ENCODE measurements at places on chromosomes 11 and 22.
A peak's percentile ranks its signal among the peaks of the same experiment; 100 is the strongest.

DNA sequence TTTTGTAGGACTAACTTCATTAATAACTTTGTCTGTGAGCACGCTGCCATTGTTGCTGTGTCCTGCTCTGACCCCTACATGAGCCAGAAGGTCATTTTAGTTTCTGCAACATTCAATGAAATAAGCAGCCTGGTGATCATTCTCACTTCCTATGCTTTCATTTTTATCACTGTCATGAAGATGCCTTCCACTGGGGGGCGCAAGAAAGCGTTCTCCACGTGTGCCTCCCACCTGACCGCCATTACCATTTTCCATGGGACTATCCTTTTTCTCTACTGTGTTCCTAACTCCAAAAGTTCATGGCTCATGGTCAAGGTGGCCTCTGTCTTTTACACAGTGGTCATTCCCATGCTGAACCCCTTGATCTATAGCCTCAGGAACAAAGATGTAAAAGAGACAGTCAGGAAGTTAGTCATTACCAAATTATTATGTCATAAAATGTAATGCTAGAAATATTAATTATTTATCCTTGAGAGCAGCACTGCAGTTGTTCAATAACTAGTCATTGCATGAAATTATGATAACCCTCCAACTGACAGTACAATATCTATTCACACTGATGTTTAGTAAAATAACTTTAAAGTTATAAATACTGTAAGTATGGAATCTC, 46.4 kb upstream of the OR5D13 start:
- DNase-seq = no peak

- DNase-seq = no peak
These were observed 17.2 kb upstream of the ZFTA start for GRCh38 chr11:63785823-63786222.

DNA sequence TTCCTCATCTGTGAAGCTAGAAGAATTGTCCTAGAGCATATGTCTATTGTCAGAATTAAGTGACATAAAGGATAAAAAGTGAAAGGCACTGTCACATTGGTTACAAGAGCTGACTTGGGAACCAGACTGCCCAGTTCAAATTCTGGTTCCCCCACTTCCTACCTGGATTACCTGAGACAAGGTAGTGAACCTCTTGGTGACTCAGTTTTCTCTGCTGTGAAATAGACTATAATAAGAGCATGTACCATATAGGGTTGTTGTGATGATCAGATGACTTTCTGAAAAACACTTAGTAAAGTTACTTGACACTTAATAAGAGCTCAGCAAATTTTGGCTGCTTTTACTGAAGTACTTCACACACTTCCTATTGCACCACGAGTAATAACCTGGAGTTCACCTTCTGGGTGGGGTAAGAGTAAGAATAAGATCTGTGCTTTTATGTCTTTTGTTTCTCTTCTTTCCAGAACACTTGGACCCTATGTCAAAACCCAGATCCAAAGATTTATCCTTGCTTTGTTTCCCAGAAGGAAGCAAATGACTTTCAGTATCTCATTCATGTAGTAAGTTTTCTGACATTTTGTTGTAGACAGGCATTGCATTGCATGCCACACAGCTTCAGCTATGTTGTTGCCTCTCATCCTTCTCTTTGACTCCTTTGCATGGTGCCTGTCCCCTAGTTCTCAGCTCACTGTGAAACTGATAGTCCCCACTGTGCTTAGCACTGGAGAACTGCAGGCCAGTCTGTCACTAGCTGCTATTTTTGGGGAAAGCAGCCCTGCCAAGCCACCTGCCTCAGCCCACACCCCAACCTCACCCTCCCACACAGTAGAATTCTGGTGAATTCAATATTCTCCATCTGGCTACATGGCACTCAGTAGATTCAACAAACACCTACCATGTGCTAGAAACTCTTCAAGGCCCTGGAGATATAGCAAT, 121.8 kb upstream of the POU2AF2 start:
- no peak for DNase-seq

DNA sequence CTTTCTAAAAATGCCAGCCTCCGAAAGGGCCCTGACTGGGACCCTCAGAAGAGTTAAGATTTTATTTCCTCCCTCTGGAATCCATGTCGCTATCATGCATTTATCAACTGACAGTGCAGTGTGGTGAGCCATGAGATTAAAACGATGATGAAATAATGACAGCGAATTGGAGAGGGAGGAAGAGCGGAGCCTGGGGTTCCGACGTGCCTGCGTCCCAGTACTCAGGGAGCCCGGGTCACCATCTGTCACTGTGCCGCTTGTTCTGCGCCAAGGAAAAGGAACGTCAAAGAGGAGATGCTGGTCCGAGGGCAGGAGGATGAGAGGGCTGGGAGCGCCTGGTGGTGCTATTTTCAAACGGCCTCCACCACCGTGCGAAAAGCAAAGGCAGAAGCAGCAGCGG, 46.2 kb downstream of the MACROD1 start:
- no peak for DNase-seq

- DNase-seq = no peak
These were observed 8.3 kb upstream of the ARL14EP start for GRCh38 chr11:30314625-30315024.

DNA sequence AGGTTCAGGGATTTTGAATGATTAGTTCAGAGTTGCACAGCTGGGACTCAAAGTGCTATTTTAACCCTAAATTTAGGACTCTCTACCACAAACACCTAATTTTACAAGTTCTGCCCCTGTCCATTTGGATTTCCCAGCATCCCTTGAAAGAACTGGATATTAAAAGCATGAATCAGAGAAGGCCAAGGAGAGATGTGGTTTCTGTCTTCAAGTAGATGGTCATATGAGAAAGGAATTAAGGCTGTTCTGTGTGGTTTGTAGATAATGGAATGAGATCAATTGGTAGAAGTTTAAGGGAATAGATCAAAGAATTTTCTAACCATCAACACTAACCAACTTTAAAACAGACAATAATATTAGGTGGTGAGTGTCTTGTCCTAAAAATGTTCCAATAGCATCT, 106.4 kb upstream of the TENM4 start:
- DNase-seq = no peak

DNA sequence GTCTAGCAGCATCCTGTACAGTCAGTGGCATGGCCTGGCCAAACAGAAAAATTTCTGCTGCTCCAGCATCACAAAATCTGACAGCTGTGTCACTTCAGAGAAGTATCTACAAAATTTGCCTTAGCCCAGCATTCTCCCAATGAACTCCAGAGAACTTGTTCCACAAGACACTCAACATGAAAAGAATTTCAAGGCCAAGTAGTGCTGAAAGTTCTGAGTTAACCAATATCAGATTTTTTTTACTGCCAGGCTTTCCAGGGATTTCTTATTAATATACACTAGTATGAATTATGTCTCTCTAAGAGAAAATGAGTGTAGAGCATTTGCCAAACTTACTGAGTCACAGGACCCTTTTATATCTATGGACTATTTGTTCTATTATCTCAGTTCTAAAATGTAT, 68.8 kb downstream of the OR5AK2 start:
- no peak for DNase-seq

- DNase-seq = peak; percentile 35
These were observed 30.0 kb upstream of the MUC5B start for GRCh38 chr11:1192741-1193325.

- DNase-seq = no peak
These were observed 512.2 kb upstream of the ARHGAP42 start for GRCh38 chr11:100174881-100175280.

DNA sequence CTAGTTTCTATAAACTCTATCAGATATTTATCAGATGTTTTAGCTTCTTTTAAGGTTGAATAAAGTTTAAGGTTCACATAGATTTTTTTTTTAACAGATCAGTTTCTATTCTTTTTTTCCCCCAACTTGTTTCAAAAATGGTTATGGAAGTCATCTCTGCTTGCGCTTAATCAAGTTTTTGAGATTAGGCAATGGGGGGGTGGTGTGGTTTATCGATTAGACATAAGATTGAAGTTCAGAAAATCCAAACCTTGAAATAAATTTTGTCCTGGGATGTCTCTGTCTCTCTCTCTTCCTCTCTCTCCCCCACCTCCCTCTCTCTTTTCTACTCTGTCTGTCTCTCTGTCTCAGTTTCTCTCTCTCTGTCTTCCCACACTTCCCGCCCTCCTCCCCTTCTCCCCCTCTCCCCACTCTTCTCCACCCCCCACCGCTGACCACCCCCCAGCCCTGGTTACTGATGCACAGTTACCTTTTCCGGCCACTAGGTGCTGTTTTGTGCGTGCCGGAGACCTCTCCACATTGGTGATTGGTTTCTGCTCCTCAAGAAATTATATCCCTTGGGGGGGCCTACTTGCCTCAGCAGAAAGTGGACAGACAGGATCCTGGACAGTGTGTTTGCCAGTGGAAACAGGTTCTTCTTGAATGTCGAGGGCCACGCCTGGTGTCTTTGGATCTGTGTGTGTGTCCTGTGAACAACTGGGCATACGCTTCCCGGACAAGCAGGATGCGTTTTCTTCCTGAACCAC, 29.7 kb upstream of the ANO1 start:
- no peak for DNase-seq

DNA sequence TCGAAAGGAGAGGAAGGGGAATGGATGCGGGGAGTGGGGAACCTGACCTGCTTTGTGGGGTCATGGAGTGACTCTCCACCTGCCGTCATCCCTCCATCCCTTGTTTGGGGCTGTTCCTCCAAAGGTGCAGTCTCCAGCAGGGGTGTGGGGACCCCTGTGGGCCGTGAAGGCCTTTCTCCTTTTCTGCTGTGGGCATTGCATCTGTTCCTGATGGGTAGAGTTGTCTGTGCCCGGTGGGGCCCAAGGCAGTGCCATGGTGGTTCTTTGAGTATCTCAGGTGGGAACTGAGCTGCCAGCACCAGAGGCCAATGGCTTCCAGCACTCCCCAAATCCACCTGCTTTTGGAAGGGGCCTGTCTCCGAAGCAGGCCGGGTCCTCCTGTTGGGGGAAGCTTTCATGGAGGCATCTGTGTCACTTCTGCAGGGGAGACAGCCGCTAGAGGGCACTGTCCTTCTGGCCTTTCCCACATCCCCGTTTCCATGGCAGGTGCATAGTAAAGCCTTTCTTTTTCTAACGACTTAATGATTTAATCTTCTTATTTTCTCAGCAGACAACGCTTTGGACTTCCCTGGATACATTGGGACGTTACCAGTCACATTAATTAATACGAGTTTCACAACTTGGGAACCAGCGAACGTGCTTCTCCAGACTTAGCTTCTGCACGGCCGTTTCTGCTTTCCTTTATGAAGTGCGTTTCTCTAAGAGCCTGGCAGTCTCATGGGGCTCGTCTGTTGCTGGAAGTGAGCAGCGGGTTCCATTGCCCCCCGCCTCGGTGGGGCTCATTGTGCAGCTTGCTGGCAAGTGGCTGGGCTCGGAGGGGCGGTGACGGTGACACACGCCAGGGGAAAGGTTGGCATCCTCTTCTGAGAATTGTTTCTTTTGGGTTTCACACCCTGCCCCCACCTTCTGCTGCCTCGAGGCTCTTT, 57.1 kb downstream of the PARVB start:
- peak; percentile 79 for DNase-seq

- no peak for DNase-seq
These were observed 23.7 kb downstream of the SCN4B start for GRCh38 chr11:118128721-118129470.

DNA sequence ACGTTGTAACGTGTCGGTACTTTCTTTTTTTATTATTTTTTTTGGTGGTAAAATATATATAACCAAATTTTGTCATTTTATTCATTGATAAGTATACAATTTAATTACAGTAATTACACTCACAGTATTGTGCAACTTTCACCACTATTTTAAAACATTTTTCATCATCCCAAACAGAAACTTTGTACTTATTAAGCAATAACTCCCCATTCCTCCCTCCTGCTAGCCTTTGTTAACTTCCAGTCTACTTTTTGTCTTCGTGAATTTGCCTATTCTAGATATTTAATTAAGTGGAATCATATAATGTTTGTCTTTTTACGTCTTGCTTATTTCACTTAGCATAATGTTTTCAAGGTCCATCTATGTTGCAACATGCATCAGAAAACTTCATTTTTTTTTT, 58.5 kb downstream of the STIM1 start:
- no peak for DNase-seq

GRCh38 chr11:45850446-45850845, 3.2 kb downstream of the CRY2 start:
- no peak for DNase-seq

DNA sequence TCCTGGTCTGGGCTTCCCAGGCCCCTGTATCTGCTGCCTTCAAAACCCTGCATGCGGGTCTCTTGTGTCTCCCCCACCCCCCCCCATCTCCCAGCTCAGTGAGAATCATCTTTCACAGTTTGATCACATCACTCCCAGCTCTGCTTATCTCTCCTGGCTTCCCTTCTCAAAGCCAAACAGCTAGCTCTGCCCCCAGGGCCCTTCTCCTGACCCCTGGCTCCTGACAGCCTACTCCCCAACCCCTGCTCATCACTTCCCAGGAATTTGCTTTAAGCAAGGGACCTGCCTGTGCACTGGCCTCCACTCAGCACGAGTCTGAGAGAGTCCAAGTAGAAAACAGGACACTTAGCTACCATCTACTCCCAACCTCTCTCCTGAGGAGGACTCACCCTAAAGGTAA, 342.7 kb downstream of the TENM4 start:
- DNase-seq = no peak

GRCh38 chr22:39297490-39298240, 21.8 kb downstream of the RPL3 start:
- DNase-seq = no peak

DNA sequence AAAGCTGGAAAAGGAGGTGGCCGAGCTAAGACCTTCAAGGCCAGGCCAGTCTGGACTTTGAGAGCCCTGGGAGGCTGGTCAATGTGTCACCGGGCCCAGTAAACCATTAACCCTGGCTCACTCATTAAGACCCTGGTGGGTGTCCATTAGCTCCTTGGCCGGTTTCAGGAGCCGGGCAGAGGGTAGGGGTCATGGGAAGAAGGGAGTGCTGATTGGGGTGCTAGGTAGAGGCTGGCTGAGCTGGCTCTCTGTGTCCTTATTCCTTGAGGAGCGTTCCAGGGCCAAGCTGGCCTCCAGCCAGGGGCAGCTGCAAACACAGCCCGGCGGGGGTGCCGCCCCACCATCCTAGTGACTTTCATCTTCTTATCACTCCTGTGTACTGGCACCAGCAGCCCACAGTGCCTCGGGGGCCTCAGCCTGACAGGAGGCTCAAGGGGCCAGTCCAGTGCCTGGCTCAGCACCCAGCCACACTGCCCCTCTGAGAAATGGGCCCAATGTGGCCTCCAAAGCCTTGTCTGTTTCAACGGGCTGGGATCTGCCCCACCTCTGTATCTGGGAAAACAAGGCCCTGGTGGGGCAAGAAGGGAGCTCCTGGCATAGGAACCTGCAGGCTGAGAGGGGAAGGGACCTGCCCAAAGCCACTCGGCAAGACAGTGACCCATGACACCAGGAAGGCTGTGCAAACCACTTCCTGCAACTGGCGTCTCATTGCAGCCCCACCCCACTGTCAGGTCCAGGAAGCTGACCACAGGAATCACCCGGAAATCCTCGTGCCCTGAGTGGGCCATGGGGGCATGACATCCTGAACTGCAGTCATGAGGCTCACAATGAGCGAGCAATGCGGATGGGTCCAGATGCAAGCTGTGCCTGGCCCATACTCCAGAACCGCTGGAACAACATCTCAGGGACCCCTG, 15.1 kb upstream of the RGL4 start:
- DNase-seq = no peak

DNA sequence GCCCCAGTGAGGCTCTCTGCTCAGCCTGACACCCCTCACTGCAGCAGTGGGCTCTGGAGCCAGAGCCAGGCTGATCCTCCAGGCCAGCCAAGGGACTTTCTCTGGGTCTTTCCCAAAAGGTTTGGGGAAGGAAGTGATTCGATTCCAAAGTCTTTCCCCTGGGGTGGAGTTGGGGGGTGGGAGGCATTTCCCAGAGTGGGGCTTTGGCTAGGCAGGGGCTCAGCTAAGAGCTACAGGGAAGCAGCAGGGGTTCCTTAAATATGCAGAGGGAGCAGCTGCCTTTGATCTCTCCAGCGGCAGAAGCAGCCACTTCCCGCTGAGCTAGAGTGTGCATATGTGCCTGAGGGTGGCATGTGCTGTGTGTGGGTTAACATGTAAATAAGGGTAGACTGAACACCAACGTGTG, 192.9 kb downstream of the INSC start:
- no peak for DNase-seq
